ENCODE measurements at places on chromosomes 11 and 22.

DNA sequence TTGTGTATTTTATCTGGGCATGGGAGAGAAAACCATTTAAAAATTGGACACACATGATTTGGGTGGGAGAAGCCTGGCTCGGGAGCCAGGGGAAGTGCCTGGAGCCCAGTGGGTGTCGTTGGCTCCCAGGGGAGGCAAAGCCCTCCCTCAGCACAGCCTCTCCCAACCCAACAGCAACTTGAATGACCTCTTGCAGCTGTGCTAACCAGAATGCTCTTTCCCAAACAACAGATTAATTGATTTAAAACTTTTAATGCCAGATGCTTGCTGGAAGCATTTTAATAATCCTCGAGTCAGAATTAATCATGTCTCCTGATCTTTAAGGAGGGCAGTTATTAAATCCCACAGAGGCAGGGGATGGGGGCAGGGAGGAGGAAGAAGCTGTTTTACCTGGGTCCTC lies 401.6 kb downstream of the BUD13 start:
- no peak for DNase-seq

DNA sequence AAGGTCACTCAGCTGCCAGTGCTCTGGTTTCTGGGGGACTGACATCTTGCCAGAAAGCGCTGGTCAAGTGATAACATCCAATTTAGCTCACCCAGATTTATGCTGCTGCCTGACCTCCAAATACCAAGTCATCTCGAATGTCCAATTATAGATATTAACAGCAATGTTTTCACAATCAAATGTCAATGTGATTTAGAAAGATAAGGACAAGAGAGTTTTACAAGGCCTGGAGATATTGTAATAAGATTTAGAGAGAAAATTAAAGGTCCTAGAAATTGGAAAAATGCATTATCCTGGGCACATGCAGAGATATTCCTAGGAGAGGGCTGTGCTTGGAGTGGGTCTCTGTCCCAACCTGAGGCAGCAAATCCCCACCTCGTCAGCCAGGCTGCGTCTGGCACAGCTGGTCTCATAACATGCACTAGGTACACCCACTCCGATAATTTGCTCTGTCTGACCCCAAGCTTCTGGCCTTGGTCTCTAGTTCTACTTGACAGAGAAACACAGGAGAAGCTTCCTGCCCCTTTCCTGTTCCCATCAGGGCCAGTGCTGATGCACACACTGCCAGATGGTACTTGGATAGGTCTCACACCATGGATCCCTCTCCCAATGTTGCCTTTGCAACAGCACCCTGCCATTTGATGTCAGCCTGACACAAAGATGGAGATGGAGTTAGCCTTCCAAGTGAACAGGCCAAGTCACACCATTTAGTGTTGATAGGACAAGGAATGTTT lies 28.6 kb downstream of the USH1C start:
- no peak for DNase-seq

GRCh38 chr11:3217818-3218482 lies 663 bp downstream of the MRGPRG start:
- peak; percentile 62 for DNase-seq

GRCh38 chr22:37370306-37370979 lies 56.8 kb downstream of the ELFN2 start:
- DNase-seq, result peak; percentile 72

- DNase-seq, result peak; percentile 89
These were observed 13.9 kb upstream of the NAV2 start for GRCh38 chr11:19698493-19699292.

DNA sequence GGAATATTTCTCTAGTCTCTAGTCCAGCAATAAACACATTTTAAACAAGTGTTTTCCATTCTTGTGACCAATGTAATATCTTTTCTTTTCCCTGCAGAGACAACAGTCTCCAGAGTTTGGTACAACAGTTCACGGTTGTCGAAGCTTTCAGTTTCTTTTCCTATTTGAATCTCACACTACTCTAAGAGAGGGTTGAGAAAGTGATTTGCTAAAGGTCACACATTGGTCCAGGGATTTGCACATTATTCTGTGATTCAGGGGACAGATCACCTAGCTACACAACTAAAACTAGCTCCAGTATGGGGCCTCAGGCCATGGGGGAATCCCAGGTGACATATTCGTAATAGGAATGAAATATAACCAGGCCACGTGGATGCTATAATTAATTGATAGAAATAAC lies 132.5 kb downstream of the HIPK3 start:
- DNase-seq, result no peak

DNA sequence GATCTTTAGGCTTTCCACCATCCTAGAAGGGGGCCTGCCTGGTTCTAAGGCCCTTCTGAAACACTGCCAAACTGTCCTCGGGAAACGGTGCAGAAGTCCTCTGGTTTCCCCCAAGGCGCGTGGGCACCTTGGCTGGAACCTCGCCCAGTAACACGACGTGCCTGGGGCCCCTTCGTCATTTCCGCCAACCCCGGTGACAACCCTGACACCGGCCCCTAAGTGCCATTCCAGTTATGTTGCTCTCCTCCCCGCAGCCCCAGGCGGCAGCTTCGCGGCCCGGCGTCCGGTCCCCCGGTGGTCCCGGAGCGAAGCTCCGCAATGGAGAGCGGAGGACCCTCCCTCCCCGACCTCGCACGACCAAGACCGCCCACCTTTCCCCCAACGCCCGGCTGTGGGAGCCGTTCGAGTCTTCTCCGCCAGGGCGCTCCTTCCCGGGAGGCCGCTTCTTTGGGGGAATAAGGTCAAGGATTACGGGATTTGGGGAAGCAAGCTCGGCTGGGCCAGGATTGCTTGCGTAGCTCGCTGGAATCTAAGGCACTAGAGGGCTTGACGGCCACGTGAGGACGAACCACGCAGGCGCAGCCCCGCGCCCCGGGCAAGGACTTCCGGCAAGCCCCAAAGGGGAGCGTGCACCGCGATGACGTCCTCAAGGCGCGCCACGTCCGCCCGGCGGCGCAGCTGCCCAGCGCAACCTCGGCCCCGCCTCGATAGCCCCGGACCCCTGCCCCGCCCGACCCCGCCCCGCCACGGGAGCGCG lies 626 bp downstream of the RNH1 start:
- peak; percentile 99 for DNase-seq

DNA sequence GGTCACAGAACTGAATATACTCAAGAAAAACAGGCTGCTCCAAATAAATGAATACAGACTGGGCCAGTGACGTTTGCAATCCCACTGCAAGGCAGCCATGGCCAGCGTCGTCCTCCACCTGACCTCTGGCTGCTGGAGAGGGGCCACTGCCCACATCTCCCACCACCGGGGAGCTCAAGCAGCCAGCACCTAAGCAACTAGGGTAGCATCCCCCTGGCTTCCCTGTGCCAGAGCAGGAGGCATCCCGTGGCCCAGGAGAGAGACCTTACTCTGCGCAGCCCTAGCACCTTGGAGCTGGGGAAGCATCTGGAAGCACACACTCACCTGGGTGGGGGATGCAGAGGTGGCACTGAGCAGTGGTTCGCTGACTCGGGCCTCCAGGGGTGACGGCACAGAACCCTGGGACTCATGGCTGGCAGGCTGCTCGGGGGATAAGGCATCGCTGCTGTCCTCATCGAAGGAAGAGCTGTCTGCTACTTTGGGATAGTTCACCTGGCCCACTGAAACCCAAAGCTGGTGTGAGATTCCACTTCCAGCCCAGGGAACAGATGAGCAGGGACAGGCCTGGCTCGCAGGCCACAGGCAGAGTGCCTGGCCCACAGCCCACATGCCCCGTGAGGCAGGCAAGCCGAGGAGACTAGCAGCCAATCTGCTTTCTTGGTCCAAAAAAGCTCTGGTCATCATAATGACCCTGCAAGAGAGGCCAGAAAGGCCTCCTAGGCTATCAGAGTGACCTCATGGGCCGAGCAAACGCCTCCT lies 53.7 kb downstream of the SGSM3 start:
- DNase-seq, result peak; percentile 50

DNA sequence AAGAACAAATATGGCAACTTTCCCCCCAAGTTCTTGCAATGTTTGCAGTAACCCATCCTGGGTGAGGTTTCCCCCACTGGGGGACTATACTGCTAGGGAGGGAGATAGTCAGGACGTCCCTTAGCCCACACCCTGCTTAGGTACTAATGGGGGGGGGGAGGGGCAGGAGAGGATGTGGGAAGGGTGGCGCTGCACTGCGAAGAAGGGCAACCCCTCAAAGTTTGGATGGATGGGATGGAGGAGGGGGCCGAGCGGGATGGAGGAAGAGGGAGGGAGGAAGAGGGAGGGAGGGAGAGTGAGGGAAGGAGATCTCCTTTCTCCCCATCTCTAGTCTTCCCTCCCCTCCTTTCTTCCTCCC lies 100.6 kb upstream of the HSD17B12 start:
- DNase-seq, result no peak

DNA sequence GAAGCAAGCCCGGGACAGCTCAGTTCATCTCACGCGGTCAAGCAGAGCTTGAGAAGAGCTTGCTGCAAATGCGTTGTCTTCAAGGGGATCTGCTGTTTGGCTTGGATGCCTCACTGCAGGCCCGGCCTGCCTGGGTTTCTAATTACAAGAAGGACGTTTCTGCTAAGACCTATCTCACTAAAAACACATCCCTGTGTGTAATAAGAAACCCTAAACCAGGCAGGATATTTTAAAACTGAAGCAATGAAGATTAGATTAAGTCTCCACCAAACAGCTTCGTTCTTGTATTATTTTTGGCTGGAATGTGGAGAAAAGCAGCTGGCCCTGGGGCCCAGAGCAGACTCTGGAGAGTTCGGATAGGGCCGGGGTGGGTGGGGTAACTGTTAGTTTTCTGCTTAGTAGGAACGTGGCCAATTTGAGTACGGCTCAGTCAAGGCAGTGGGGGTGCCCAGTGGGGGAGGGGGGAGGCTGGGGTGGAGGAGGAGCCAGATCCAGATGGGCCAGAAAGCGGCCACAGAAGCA lies 6.0 kb downstream of the PKNOX2 start:
- DNase-seq, result peak; percentile 67

- no peak for DNase-seq
These were observed 3.9 kb downstream of the RHOG start for GRCh38 chr11:3836903-3837302.

- DNase-seq, result no peak
These were observed 39.3 kb upstream of the BSX start for GRCh38 chr11:123020968-123021367.

- peak; percentile 62 for DNase-seq
These were observed 10.1 kb upstream of the VSIG10L2 start for GRCh38 chr11:125935618-125936199.

DNA sequence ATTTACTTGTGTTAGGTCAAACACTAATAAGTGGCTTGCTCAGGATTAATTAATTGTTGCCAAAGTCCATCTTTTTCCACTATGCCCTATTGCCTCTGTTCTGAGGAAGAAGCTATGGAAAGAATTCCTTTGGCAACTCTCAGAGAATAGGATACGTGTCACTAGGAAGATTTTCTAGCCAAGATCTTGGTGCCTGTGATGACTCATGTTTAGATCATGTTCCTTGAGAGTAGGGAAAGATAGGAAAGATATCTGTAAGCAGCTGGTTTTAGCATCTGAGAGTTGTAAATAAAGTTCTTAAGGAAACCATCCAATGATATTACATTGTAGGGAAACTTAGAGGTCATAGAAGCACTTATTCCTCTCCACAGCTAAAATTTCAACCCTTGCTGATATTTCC lies 15.7 kb downstream of the SLN start:
- DNase-seq, result no peak

- no peak for DNase-seq
These were observed 28.4 kb upstream of the PANX1 start for GRCh38 chr11:94100253-94100652.

- DNase-seq, result no peak
These were observed 5.3 kb upstream of the AKIP1 start for GRCh38 chr11:8905528-8906165.

DNA sequence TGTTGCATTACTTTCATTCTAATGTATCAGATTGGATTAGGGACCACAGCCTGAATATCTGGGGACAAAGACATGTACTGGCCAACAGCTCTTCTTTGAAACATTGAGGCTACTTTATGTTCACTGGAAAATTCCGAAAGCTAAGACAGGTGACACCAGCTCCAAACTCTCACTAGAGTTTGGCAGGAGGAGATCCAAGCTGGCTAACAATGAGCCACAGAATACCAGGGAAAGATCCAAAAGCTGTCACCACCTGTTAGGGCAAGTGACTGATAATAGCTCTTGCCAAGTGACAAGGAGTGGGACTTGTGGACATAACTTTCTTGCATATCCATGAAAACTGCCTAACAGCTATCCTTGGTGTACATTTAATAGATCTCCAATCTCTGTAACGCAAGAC lies 333.3 kb downstream of the TTC28 start:
- no peak for DNase-seq

DNA sequence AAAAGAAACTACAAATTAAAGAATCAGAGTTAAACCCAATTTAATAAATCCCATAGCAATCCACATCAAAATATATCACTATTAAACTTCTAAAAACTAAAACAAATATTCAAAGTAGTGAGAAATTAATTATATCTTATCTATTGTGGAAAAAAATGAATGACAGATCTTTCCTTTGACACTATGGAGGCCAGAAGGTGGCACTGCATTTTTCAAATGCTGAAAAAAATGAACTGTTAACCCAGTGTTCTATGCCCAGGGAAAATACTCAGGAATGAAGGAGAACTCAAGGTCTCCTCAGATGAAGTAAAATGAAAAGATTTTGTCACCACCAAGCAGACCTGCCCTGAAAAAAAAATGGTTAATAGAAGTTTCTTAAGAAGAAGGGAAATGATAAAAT lies 27.7 kb downstream of the TYR start:
- no peak for DNase-seq

DNA sequence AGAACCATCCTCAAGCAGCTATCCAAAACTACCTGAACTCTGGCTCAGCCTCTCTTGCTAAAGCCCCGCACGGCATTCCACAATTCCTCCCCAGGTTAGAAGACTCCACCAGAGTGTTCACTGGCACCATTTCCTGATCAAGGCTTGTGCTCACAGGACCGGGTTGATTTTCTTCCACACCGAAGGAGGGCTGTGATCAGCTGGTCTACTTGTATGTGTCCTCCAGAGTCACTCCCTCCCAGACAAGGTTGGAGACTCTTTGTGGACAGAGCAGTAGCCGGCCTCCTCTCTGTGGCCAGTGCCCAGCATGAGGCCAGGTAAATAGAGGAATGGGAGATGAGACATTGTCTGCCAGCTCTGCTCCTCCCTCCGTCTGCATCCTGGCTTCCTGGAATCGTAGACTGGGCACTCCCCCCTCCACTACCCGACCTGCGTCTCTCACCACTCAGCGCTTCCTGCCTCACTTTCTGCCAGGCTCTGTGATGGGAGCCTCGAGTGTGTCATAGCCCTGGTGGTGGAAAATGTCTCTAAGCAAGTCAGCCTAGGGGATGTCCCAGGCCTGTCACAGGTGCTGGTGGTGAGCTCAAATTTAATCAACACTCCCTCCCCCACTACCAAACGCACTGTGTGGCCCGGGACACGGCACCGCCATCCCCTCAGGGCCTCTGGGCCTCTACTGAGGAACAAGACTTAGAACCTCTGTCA lies 12.5 kb upstream of the TMPRSS6 start:
- DNase-seq, result no peak

GRCh38 chr11:96307776-96308140 lies 35.2 kb downstream of the MAML2 start:
- DNase-seq, result no peak

DNA sequence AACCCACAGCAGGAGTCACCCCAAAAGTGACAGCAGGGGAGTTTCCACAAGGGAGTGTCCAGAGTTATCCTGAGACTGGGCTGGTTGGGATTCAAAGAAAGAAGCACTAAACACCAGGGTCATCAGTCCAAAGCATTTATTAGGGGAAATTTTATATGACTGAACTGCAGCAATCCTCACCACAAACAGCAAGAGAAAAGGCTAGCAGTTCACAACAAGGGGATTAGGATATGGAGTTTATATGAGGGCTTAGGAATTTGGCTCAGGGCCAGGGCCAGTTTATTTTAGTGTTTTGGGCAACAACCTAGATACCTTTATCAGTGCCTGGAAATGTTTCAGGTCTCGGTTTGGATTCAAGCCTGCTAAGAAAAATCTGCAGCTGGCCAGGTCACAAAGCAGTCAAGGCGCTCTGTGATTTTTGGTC lies 4.6 kb upstream of the TMEM126A start:
- DNase-seq, result no peak
